ENCODE measurements at places on chromosomes 2 and 18.

DNA sequence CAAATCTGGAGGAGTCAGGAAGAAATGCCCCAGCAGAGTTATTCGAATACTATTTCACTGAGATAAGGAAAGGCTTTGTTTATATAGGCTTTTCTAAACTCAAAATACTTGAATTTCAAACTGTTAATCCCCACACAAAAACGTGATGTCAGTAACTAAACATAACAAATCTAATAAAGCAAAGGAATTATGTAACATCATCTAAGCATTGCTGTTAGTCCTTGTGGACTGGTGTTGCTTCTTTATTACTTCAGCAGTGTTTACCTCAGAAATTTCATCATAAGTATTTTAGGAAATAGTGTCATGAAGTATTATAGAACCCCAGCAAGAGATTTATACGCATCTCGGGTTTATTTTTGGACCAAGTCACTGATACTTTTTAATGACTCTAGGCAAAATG, 19.7 kb upstream of the SANBR start:
- no peak for DNase-seq

GRCh38 chr2:1653956-1654695, 90.2 kb downstream of the PXDN start:
- no peak for DNase-seq

- DNase-seq, result no peak
Observed at GRCh38 chr2:16525265-16525887, 140.3 kb downstream of the CYRIA start.

- no peak for DNase-seq
Observed at GRCh38 chr2:64749446-64749845, 95.7 kb upstream of the SERTAD2 start.

- no peak for DNase-seq
Observed at GRCh38 chr2:83585250-83585649, 873.8 kb downstream of the SUCLG1 start.

DNA sequence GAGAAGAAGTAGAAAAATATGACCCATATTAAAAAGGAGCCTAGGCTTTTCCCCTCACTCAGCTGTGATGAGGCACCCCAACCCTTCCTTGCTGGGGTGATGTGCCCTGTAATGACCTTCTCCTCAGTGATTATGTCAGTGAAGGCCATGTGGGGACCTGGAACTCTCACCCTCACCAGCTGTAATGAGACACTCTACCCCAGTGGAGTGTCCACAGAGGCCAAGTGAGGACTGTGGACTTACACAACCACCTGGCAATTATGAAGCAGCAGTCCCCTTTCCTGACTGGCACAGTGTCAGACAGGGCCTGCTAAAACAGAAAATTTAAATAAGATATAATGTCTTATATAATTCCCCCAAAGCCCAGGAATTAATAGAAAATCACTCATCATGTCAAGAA, 54.2 kb downstream of the SEMA4F start:
- DNase-seq, result no peak

- no peak for DNase-seq
Observed at GRCh38 chr2:99605036-99605435, 115.2 kb upstream of the REV1 start.

GRCh38 chr18:49910019-49910418, 96.7 kb upstream of the ACAA2 start:
- DNase-seq, result no peak

GRCh38 chr2:223993634-223994232, 36.5 kb downstream of the MRPL44 start:
- no peak for DNase-seq

DNA sequence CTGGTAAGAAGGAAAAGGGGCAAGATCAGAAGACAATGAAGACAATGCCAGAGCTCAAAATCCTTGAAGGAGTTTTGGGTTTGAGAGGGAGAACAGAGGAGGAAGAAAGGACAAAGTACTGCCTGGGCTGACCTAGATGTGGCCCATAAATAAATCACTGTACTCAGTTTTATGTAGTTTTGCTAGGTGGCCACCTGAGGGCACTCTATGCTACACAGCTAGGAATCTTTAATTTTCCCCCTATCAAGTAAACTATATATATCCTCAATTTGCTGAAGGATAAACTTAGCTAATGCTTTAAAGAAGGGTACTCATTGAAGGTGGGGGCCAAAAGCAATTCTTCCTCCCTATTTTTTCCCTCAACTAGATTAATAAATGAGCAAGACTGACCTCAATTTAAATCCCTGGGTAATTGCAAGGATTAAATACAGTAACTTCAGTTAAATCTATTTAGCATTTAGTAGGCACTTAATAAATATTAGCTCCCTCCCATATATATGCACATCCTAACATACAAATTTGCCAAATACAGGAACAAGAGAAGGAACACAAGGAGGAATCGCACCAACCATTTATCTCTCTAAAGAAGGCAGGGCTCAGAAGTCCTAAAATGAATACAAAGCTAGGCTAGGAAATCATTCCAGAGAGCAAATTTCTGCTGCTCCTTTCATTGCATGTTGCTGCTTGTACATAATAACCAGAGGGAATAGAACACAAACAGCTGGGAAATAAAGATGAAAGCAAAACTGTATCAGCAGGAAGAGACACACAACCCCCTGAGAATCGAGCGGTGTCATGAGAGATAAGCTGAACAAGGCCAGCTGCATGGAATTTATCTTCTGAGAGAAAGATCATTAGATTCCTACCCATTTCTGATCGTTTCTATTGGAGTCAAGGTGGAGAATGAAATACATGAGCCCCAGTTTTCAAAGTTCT, 540.1 kb downstream of the NRXN1 start:
- DNase-seq, result no peak

GRCh38 chr18:78527984-78528383, 451.6 kb upstream of the SALL3 start:
- no peak for DNase-seq

- DNase-seq, result no peak
Observed at GRCh38 chr2:129768036-129768386, 211.5 kb upstream of the RAB6C start.

DNA sequence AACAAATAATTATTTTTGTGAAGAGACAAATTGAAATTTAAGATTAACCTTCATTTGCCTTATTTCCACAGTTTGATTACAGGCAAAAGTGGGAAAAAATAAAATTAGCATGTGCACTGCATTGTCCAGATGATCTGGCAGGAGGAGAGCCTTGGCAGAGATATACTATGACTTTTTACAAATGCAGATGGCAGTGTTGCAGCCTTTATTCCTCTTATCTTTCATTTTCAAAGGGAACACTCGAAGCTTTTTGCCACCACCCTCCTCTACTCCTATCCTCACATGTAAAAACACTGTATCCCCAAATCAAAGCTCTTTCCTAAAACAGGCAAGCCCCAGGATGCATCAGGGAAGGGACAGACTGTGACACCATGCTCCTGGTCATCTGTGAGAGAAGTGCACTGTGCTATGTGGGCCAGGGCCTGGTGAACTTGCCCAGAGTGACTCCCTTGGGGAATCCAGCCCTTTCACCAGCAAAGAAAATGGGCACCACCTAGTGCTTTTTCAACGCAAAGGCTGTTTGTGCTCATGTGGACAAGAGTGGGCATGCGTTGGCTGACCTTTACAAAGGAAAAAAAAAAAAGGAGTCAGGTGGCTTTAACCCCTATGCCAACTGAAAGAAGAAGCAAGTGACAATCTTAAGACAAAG, 74.7 kb upstream of the ETAA1 start:
- peak; percentile 41 for DNase-seq

DNA sequence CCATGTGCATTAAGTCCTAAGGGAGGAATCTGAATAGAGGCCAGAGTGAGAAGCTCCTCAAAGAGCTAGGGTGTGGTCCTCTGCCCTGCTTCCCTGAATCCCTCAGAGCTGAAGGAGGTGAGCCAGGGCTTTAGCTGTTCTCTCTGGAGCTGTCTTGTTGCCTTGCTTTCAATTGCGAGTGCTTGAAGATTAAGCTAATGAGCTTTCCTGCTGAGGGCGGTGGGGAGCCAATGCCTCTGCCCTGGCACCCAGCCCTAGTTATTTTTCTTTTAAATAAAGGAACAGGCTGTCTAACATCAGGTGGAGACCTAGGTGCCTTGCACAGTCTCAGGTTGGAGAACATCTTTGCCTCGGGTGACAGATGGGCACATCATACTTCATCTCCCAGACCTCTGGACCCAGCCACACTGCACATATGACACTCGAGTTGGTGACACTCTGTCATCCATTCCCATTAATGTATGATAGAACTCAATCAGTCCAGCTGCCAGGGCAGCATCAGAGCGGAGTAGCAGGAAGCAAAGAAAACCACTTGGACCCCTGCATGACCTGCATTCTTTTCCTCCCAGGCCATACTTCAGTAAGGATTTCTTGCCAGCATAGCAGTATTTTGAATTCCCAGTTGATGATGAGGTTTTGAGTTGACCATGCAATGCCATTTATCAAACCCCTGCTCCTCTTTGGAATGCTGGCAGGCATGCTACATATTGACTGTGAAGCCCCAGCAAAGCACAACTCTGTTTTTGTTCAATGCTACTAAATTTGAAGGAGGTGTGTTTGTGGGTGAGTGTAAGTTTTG, 292.7 kb downstream of the RNF144A start:
- DNase-seq, result no peak

- DNase-seq, result no peak
Observed at GRCh38 chr2:122451040-122451439, 695.6 kb downstream of the TSN start.

- DNase-seq, result no peak
Observed at GRCh38 chr2:181947273-181947672, 38.4 kb upstream of the PPP1R1C start.

All from Right ventricle myocardium superior (tissue), 1 donor.